ENCODE measurements at places on chromosomes 2 and 18.

DNA sequence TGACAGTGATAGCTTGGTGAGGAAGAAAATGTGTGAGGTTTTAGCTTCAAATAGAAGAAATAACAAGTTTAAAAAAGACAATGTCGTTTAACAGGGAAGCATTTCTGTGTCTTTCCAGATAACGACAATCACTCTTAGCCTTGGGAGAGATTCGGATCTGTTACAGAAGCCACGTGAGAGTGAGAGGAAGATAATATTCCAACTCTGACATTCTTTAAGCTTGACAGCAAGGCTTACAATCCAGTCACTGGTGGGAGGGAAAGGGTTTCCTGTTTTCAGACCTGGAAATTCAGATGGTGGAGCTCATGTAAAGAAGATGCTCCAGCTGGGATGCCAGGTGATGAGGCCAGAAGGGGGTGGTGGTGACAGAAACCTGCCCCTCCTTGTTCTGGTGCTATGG, 30.8 kb downstream of the FBXO48 start:
- no peak for DNase-seq

- DNase-seq = no peak
Measured at GRCh38 chr2:105787376-105788318, 42.9 kb downstream of the NCK2 start.

GRCh38 chr18:68735483-68736343, 20.8 kb upstream of the TMX3 start:
- no peak for DNase-seq

DNA sequence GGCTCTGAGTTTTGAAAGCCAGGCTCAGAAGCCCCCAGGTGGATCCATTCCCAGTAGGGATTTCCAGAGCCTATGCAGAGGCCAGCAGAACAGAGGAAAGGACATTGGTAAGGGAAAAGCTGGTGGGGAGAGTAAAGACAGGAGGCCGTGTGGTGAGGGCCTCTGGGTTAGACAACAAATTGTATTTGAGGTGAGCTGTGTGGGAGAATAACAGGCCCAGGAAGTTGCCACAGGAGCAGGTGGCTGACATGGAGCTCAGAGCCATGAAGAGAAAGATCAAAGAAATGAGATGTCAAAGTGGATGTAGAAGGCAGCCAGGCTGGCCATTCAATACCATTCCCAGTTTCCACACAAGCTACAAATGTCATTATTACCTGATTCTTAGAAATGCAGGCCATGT, 8.8 kb downstream of the BUB1 start:
- DNase-seq = no peak

DNA sequence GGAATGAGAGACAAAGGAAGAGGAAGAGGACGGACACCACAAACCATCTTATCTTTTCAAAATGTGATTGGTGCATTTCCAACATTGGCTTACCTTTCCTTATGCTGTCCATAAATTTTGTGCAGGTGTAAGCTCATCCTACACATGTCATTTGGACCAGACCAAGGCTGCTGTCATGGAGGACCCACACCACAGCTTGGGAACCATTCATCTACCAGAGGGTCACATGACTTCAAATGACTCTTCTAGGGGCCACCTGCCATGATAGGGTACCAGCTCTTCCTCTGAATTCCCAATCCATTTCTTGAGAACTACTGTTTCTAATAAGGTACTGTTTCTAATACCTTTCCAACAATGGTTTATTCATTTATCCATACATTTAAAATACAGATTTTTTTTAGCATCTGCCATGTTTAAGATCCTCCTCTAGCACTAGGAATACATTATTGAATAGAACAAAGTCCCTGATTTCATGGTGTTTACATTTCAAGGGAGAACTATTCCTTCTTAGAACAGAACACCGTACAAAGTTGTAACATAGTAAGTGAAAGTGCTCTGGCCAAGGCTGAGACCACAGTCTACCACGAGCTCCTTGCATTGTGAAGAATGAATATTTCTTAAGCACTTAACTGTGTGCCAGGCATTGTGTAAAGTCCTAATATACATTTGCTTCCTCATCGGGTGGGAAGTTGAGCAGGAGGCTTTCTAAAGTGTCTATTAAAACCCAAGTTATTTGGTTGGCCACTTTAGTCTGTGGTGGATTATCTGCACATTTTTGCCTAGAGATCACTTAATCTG, 246.1 kb upstream of the FN1 start:
- DNase-seq = no peak

DNA sequence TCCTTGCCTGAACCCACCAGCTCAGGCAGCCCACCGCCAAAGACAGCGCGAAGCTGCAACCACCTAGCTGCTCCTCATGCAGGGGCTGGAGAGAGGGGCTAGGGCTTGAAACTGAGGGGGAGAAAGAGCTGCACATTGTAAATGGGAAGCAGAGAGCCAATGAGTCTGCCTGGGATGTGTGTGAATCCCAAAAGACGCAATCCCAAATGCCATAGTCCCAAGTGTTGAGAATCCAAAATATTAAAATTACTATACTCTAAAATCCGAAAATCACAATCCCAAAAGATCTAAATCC, 9.4 kb downstream of the AMER3 start:
- no peak for DNase-seq

GRCh38 chr2:147862859-147863516, 18.2 kb downstream of the ACVR2A start:
- no peak for DNase-seq

DNA sequence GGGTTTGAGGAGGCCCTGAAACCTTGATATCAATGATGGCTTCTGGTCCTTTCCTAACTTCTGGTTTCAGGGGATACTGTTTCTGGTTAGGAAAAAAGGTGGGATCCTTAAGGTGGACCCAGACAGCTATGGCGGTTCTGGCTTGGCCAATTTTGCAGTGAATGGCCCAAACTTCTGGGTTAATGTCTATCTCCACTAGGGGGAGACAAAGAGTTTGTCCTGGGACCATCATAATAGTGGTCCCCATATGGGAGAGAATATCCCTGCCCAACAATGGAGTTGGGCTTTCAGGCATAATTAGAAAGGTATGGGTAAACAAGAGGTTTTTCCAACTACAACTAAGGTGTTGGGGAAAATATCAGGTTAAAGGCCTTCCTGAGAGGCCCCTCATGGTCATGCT, 273.5 kb downstream of the CALCRL start:
- DNase-seq = no peak

DNA sequence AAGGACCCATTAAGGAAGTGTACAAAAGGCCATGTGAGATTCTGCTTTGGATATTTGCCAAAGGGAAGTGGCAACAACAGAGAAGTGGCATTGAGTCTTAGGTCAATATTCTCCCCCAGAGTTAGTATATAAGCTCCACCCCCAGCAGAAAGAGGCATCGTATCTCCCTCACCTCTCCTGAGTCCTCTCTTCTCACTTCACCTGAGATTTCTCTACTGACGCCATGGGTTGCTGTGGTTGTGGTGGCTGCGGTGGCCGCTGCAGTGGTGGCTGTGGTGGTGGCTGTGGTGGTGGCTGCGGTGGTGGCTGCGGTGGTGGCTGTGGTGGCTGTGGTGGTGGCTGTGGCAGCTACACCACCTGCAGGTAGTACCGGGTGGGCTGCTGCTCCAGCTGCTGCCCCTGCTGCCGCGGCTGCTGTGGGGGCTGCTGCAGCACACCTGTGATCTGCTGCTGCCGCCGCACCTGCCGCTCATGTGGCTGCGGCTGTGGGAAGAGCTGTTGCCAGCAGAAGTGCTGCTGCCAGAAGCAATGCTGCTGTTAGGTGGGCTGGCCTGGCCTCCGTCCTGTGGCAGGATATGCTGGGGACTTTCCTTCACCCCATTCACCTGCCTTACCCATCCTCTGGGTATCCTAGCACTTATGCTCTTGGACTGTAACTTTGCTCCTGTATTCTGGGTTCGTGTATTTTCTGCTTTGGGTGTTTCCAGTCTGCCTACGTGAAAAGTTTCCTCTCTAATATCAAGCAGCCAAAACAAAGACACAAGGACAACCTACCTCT, 5.9 kb downstream of the SCYGR3 start:
- DNase-seq = no peak

- DNase-seq = no peak
Measured at GRCh38 chr2:58965602-58966001, 724.5 kb upstream of the FANCL start.

DNA sequence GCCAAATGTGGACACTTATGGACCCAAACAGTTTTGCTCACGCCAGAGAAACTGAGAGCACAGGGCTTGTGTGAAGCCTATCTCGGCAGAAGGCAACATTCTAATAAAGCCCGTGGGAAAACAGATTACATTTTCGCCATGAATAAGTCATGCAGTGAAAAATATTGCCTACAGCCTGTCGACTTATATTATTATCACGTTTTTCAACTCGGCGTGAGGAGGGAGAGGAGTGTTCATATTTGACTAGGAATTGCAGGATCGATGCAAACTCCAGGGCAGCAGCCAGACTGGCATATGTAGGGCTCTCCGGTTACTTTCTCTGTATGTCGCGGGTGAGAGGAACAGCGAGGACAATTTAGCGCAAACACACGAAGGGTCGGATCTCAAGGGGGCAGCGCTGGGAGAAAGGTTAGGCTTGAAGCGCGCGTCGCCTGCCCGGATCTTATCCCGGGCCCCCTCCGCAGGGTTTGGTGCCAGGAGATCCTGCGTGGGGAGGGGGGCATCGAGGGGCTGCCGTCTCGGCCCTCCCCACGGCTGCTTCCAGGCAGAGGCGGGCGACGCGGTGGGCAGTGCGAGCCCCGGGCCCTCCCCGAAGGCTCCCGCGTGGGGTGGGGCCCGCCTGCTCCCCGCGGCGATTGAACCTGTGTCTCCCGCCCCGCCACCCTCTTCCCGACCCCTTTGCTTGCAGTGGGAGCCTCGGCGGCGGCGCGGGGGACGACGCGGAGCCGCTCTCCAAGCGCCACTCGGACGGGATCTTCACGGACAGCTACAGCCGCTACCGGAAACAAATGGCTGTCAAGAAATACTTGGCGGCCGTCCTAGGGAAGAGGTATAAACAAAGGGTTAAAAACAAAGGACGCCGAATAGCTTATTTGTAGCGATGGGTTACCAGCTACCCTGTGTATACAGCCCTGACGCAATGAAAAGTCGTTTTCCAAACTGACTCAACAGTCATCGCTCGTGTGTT, 4.4 kb downstream of the ADCYAP1 start:
- no peak for DNase-seq

- no peak for DNase-seq
Measured at GRCh38 chr18:68498185-68498584, 216.7 kb downstream of the TMX3 start.

Data from type B pancreatic cell (in vitro differentiated cells).